Thyroid gland (tissue), 4 donors: ENCODE measurements at places on chromosomes 13 and 19. TPM values are rescaled to one million over a fixed set of nuclear protein-coding genes. Genes with fewer than 3 reads are reported as not detected.

ERICH6B gene
- total RNA-seq = not detected

LENG1 gene
- total RNA-seq = 9.1 TPM

RFPL4A gene
- total RNA-seq = not detected

IRS2 gene
- 29.1 TPM for total RNA-seq

ZNF99 gene
- total RNA-seq = 0.22 TPM

TMEM259 gene
- 220 TPM for total RNA-seq

CCDC169 gene
- 0.38 TPM for total RNA-seq

KXD1 gene
- total RNA-seq = 98.1 TPM

HSPH1 gene
- total RNA-seq = 55.7 TPM

LENG9 gene
- 1.3 TPM for total RNA-seq

CEACAM4 gene
- not detected for total RNA-seq

ALOX5AP gene
- total RNA-seq = 13.4 TPM

COMP gene
- 0.33 TPM for total RNA-seq

ZNF69 gene
- total RNA-seq = 16.4 TPM

SIAH3 gene
- total RNA-seq = not detected

IGFL2 gene
- total RNA-seq = not detected

ZMYM5 gene
- 27.8 TPM for total RNA-seq

KCNN4 gene
- total RNA-seq = 0.67 TPM

CCDC122 gene
- total RNA-seq = 11.0 TPM

GPI gene
- 118 TPM for total RNA-seq

ANO8 gene
- total RNA-seq = 5.8 TPM

KANK2 gene
- 236 TPM for total RNA-seq

TMC4 gene
- 91.7 TPM for total RNA-seq

PIK3R2 gene
- 33.0 TPM for total RNA-seq

USPL1 gene
- 31.0 TPM for total RNA-seq

CCDC70 gene
- total RNA-seq = not detected

EDNRB gene
- 29.3 TPM for total RNA-seq

TNFSF13B gene
- 4.6 TPM for total RNA-seq

TSHZ3 gene
- total RNA-seq = 17.8 TPM

DLEU7 gene
- not detected for total RNA-seq

SIGLEC8 gene
- not detected for total RNA-seq

ZNF578 gene
- total RNA-seq = 6.9 TPM

CNN1 gene
- total RNA-seq = 6.3 TPM

TTC9B gene
- total RNA-seq = not detected

TMEM238 gene
- total RNA-seq = 6.3 TPM

ZNF835 gene
- total RNA-seq = 6.8 TPM

S1PR4 gene
- 2.9 TPM for total RNA-seq

ZNF667 gene
- total RNA-seq = 8.6 TPM

GPR183 gene
- 9.7 TPM for total RNA-seq

OVOL3 gene
- not detected for total RNA-seq

PRR12 gene
- 12.8 TPM for total RNA-seq

PPM1N gene
- total RNA-seq = 0.73 TPM
